ENCODE measurements at places on chromosomes 12 and 14. TPM values are rescaled to one million over a fixed set of nuclear protein-coding genes. Genes with fewer than 3 reads are reported as not detected.

DNA sequence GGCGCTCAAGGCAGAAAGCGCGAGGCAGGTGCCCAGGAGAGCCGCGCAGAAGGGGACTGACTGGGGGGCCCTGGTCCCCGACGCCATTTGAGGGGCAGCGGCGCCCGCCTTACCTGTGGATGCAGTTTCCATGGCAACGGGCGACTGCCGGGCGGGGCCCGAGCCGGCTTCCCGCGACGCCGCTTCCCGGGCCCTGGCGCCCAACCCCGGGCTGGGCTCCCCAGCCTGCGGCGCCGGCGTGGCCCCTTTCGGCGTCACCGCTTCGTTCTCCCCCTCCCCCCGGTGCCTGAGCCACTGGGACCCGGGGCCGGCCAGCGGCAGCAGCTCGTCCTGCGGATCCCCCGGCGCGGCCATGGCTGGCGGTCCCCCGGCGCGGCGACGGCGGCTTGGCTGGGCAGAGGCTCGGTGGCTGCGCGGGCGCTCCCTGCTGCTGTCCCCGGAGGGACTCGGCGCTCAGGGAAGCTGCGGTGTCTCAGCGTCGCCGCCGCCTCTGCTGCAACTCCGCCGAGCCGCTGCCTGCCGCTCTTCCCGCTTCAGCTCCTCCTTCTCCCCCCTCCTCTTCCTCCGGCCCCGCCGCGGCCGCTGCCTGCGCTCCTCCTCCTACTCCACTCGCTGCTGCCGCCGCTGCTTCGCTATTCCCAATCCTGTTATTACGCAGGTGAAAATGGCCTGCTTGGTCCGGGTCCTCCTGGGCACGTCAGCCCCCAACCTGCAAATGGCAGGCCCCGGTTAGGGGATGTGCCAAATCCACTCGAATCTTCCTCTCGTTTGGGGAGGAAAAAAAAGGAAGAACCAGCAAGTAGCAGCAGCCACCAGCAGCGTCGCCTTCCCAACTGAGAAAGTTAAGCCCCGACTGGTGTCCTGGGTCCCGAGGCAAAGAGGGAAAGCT, at the start of gene RTN1:
RTN1 (minus strand) TSS at position 500 of the 889 bp plus-strand sequence; CDS start at position 354, 146 bp downstream.
- H3K27ac ChIP-seq, result no peak within 1 kb of the TSS
- peak within 1 kb of the TSS; percentile 19 for H3K4me3 ChIP-seq

DNA sequence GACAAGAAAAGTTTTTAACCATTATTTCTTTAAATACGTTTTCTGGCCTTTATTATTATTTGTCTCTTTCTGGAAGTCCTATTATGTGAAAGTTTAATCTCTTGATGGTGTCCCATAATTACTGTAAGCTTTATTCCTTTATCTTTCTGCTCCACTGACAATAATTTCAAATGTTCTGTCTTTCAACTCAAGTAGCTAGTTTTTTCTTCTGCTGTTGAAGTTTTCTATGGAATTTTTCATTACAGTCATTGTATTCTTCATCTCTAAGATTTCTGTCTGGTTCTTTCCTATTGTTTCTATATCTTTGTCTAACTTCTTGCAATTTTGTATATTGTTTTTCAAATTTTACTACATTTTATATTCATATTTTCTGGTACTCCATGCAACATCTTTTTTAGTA, 173.6 kb upstream of the MGAT4C start:
- H3K4me1 ChIP-seq, result no peaks in the 10 kb centered on the region
- H3K36me3 ChIP-seq, result no peaks in the 10 kb centered on the region
- H3K4me3 ChIP-seq, result no peak overlapping the region
- H3K27ac ChIP-seq, result no peak overlapping the region
- DNase-seq, result no peak

OR10AD1 gene
- total RNA-seq, result not detected

DBX2 gene
- not detected for total RNA-seq

GRCh38 chr14:26621807-26622560, 24.2 kb upstream of the NOVA1 start:
- DNase-seq, result no peak
- H3K27ac ChIP-seq, result no peak overlapping the region
- no peaks in the 10 kb centered on the region for H3K36me3 ChIP-seq
- H3K27me3 ChIP-seq, result no peaks in the 10 kb centered on the region
- no peaks in the 10 kb centered on the region for H3K4me1 ChIP-seq

GRCh38 chr14:106875503-106875902, 1349.1 kb downstream of the TMEM121 start:
- no peaks in the 10 kb centered on the region for H3K27me3 ChIP-seq
- no peaks in the 10 kb centered on the region for H3K36me3 ChIP-seq
- H3K4me1 ChIP-seq, result no peaks in the 10 kb centered on the region
- no peak overlapping the region for H3K27ac ChIP-seq

IQSEC3 gene
- total RNA-seq, result 1.6 TPM

DNA sequence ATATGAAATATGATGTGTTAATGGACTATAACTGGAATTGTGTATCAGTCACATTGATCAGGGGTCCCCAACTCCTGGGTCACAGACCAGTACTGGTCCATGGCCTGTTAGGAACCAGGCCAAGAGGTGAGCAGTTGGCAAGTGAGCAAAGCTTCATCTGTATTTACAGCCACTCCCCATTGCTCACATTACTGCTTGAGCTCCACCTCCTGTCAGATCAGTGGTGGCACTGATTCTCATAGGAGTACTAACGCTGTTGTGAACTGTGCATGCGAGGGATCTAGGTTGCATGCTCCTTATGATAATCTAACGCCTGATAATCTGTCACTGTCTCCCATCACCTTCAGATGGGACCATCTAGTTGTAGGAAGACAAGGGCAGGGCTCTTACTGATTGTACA, 72.3 kb downstream of the CDK17 start:
- no peaks in the 10 kb centered on the region for H3K36me3 ChIP-seq
- H3K4me1 ChIP-seq, result no peaks in the 10 kb centered on the region

DNA sequence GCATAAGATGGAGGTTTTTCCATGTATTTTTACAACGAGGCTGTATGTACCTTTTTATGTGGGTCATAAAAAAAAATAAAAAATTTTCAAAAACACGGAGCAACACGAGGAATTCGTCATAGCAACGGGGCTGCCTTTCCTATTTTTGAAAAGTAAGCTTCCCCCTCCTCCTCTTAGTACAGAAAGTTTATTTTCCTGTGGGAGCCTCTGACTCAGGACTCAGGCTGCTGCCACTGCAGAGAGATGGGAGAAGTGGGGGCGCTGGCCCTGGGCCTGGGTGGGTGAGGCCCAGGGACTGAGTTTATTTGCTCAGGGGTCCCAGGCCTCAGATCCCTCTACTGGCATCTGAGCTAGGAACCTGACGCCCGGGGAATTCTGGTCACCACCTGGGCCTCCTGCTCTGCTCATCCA, 10.2 kb upstream of the CMKLR1 start:
- H3K4me1 ChIP-seq, result no peaks in the 10 kb centered on the region
- no peak overlapping the region for H3K4me3 ChIP-seq
- no peak for DNase-seq
- H3K36me3 ChIP-seq, result no peaks in the 10 kb centered on the region

- H3K27me3 ChIP-seq, result no peaks in the 10 kb centered on the region
- no peak for DNase-seq
- no peaks in the 10 kb centered on the region for H3K4me1 ChIP-seq
Observed at GRCh38 chr14:41699486-41699885, 92.8 kb downstream of the LRFN5 start.

GRCh38 chr12:121443193-121443870, 43.4 kb downstream of the RNF34 start:
- peaks cover 19% of the 10 kb centered on the region for H3K36me3 ChIP-seq
- H3K4me1 ChIP-seq, result no peaks in the 10 kb centered on the region
- peak; percentile 84 for DNase-seq
- no peaks in the 10 kb centered on the region for H3K27me3 ChIP-seq
- H3K27ac ChIP-seq, result no peak overlapping the region

DNA sequence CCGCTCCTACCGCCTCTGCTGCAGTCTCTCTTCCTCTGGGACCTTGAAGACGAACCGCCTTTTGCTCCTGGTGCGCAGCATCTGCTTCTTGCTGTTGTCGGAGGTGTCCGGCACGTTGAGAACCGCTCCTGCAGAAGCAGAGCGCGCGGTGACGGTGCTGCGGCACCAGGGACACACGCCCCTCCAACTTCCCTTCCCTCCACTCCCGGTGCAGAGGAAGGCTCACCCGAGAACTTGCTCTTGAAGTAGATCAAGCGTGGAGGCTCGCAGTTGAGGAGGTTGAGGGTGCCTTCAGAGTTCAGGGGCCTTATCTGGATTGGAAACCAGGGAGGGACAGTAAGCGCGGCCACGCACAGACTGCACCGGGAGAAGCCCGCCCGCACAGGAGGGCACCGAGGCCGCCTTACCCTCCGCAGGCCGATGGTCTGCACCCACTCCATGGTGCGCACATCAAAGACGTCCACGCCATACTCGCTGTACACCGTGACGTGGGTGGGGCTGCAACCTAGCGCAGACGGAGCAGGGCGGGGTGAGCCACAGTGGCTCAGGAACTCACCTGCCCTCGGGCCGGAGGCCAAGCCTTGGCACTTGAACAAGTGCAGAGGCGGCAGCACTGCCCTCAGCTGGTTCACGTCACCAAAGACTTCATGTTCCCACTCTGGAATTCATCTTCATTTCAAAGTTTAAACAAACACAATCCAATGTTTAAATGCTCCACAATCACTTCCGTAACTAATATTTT, 17.5 kb downstream of the AMN start:
- no peaks in the 10 kb centered on the region for H3K4me1 ChIP-seq
- DNase-seq, result no peak
- no peak overlapping the region for H3K4me3 ChIP-seq
- H3K36me3 ChIP-seq, result peaks cover 40% of the 10 kb centered on the region
- no peak overlapping the region for H3K27ac ChIP-seq
- H3K27me3 ChIP-seq, result no peaks in the 10 kb centered on the region

DNA sequence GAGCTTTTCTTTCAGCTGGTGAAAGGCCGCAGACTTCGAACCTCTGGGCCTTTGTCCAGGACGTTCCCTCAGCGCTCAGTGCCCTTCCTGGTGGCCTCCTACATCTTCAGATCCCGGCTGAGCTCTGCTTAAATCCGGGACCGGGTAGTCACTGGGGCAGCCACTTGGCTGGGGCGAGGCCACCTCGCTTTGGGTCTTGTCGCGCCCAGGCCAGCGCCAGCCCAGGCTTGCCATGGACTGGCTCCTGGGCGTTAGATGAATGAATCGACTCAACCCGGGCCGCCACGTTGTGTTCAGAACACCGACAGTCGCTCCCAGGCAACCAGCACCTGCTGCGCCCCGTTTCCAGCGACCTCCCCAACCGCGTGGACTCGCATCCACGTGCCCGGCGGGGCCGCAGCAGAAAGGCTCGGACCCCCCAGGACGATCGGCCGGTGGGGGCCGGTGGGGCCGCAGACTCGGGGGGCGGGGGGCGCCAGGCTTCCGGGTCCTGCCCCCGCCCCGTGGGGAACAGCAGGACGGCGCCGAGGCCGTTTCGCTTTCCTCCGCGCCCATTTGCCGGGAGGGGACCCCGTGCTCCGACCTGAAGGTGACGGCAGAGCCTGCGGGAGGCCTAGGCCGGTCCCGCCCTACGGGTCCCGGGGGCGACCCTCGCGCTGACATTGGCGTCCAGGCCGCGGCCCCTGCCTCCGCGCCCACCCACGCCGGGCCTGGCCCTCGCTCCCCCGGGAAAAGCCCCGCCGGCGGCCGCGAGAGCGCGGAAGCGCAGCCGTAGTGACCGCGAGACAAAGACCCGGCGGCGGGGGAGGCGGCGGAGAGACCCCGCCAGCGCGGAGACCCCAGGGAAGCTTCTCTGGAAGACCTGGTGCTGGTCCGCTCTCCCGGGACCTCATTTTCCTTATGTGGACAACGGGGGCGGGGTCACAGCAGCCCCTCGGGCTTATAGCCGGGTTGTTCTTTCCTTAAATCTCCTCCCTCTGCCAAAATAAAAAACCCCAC, 37.3 kb upstream of the RCOR1 start:
- H3K4me3 ChIP-seq, result peak overlapping the region; percentile 88
- H3K36me3 ChIP-seq, result no peaks in the 10 kb centered on the region
- peak; percentile 65 for DNase-seq
- no peaks in the 10 kb centered on the region for H3K27me3 ChIP-seq
- H3K27ac ChIP-seq, result peak overlapping the region; percentile 52

GRCh38 chr14:33734387-33734786, 216.5 kb downstream of the EGLN3 start:
- H3K4me1 ChIP-seq, result no peaks in the 10 kb centered on the region
- no peak overlapping the region for H3K4me3 ChIP-seq
- H3K27me3 ChIP-seq, result no peaks in the 10 kb centered on the region
- no peak for DNase-seq
- H3K36me3 ChIP-seq, result no peaks in the 10 kb centered on the region
- H3K27ac ChIP-seq, result no peak overlapping the region

ACVRL1 gene
- 93.9 TPM for total RNA-seq

FOXN4 gene
- not detected for total RNA-seq

GPRC5A gene
- total RNA-seq, result 1.6 TPM

KIF5A gene
- 1.3 TPM for total RNA-seq

PRIMA1 gene
- 0.33 TPM for total RNA-seq

C1QL4 gene
- not detected for total RNA-seq

DNA sequence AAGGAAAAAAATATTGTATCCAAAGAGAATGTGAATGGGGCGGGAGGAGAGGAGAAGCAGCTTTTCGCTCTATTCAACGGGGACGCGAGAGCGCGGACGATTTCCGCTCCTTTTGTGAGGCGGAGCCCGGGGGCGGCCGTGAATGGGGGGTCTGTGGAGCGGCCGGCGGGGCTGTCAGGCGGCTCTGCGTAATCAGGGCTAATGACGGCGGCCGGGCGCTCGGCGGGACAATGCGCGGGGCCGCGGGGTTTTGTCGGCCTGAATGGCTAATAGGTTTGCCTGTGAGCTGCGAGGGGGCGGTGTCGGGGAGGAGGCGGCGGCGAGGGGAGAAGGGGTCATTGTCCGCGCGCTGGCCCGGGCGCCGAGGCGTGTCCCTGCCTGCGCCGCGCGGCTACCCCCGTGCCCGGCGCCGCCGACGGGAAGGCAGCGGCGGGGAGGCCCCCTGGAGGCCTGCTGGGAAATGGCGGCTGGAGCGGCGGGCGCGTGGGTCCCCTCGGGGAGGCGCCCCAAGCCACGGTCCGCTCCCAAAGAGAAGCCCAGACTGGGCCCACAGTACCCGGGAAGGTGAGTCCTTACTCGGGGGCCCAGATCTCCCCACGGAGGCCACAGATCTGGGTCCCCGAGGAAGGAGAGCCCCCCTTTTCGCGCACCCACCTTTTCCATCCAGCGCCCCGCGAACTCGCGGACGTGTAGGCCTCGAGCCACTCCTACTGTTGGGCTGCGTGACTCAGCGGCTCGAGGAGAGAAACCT, 6.0 kb downstream of the SIX6 start:
- no peak overlapping the region for H3K27ac ChIP-seq
- DNase-seq, result no peak
- H3K4me3 ChIP-seq, result peak overlapping the region; percentile 37
- H3K36me3 ChIP-seq, result no peaks in the 10 kb centered on the region
- H3K27me3 ChIP-seq, result peaks cover 3% of the 10 kb centered on the region

- peaks cover 13% of the 10 kb centered on the region for H3K4me1 ChIP-seq
- H3K27me3 ChIP-seq, result no peaks in the 10 kb centered on the region
- H3K4me3 ChIP-seq, result no peak overlapping the region
- no peak overlapping the region for H3K27ac ChIP-seq
- DNase-seq, result no peak
- H3K36me3 ChIP-seq, result no peaks in the 10 kb centered on the region
Observed at GRCh38 chr12:27176765-27177164, 67.3 kb upstream of the STK38L start.

TMCC3 gene
- total RNA-seq, result 3.6 TPM

ZNF664 gene
- 32.6 TPM for total RNA-seq

- H3K4me3 ChIP-seq, result peak overlapping the region; percentile 72
- peaks cover 48% of the 10 kb centered on the region for H3K4me1 ChIP-seq
- no peaks in the 10 kb centered on the region for H3K36me3 ChIP-seq
- peak overlapping the region; percentile 97 for H3K27ac ChIP-seq
Observed at GRCh38 chr12:49059299-49060171, 1.1 kb downstream of the KMT2D start.

GRCh38 chr12:5582541-5582940, 150.6 kb downstream of the NTF3 start:
- no peaks in the 10 kb centered on the region for H3K27me3 ChIP-seq
- H3K4me3 ChIP-seq, result no peak overlapping the region
- no peak for DNase-seq

GRCh38 chr12:53056296-53056695, 6.4 kb downstream of the TNS2 start:
- no peak for DNase-seq
- H3K27ac ChIP-seq, result no peak overlapping the region
- H3K27me3 ChIP-seq, result no peaks in the 10 kb centered on the region
- peaks cover 58% of the 10 kb centered on the region for H3K4me1 ChIP-seq

CRIP1 gene
- total RNA-seq, result 2.6 TPM
